Bladder microvascular endothelial cell (primary cell): ENCODE measurements at places on chromosomes 6 and 20. TPM values are rescaled to one million over a fixed set of nuclear protein-coding genes. Genes with fewer than 3 reads are reported as not detected.

UNC93A gene
- total RNA-seq, result not detected in 2 replicates

LAMA4 gene
- total RNA-seq, result 391 and 1,137 TPM in 2 replicates

TXLNB gene
- total RNA-seq, result 1.1 and 1.2 TPM in 2 replicates

NOTCH4 gene
- total RNA-seq, result 57.3 and 61.4 TPM in 2 replicates

TMEM170B gene
- total RNA-seq, result 1.3 and 3.6 TPM in 2 replicates

AIF1 gene
- total RNA-seq, result not detected in 2 replicates

HSPA1L gene
- total RNA-seq, result 0.81 and 1.8 TPM in 2 replicates

UST gene
- total RNA-seq, result 0.16 and 0.25 TPM in 2 replicates

SRSF12 gene
- total RNA-seq, result 0.19 TPM in 1 of 2 replicates, not detected in the other

IL22RA2 gene
- not detected in 2 replicates for total RNA-seq

TNF gene
- total RNA-seq, result 0.13 TPM in 1 of 2 replicates, not detected in the other

LRP11 gene
- 12.0 and 24.0 TPM in 2 replicates for total RNA-seq

ID1 gene
- 282 and 476 TPM in 2 replicates for total RNA-seq

ZKSCAN4 gene
- 3.9 and 4.3 TPM in 2 replicates for total RNA-seq

PROKR2 gene
- total RNA-seq, result not detected in 2 replicates

UNC5CL gene
- total RNA-seq, result under 0.01 and 0.06 TPM in 2 replicates

SLC4A11 gene
- total RNA-seq, result 1.3 and 28.9 TPM in 2 replicates

GRM1 gene
- under 0.01 TPM in 1 of 2 replicates, not detected in the other for total RNA-seq

WFDC6 gene
- total RNA-seq, result not detected in 2 replicates
